Activated T-helper 2 cell treated with anti-CD3 and anti-CD28 coated beads, Interferon-gamma antibody, Interleukin-2, Interleukin-4, amounts not matched to agents 10 μg/mL and 5 μg/mL and 100 μg/mL, durations not matched to agents 14 hours and 24 hours and 36 hours (primary cell): ENCODE measurements at places on chromosomes 3 and 15. TPM values are rescaled to one million over a fixed set of nuclear protein-coding genes. Genes with fewer than 3 reads are reported as not detected.

The PRR20G gene
- not detected in 2 replicates for total RNA-seq

- no peak for DNase-seq
Measured at GRCh38 chr3:128551867-128552266, 58.9 kb upstream of the GATA2 start.

The SLC9C1 gene
- 0.37 TPM in 1 of 2 replicates, not detected in the other for total RNA-seq

DNA sequence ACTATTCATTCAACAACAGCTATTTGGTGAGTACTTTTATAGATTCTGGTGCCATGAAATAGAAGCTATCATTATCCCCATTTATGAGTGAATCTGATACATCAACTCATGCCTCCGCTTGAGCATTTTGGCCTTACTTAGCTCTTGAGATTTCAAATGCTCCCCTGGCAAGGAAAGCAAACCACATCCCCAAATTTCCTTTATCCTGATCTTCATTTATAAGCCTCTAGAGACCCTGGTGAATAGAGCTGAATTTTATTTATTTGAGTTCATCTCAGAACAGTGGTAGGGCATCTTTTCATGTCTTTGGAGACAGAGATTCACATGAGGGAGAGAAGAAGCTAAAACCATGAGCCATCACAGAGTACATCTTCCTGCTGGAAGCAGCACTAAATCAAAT, 317.2 kb downstream of the SLC9A9 start:
- no peak for DNase-seq

DNA sequence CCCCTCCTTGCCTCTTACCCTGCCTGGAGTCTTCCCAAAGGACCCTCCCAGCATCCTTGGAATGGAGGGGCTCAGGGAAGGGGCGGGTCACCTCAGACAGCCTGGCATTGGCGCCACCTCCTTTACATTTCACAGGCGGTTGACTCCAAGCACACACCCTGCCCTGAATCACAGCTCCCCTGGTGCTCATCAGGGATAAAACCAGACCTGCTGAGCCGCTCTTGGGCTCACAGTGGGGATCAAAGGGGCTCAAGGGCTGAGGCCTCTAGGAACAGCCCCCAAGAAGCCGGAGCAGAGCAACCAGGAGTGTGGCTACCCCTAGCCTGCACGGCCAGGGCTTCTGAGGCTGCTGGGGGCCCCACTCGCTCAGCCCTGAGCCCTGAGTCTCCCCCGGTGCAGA, 16.6 kb downstream of the LINGO1 start:
- DNase-seq = no peak

The SERPINI1 gene
- 0.46 and 0.71 TPM in 2 replicates for total RNA-seq

GRCh38 chr3:105253225-105253624, 113.5 kb upstream of the ALCAM start:
- no peak for DNase-seq

The MYO9A gene
- 25.1 and 26.2 TPM in 2 replicates for total RNA-seq

The ACOX2 gene
- not detected in 2 replicates for total RNA-seq

DNA sequence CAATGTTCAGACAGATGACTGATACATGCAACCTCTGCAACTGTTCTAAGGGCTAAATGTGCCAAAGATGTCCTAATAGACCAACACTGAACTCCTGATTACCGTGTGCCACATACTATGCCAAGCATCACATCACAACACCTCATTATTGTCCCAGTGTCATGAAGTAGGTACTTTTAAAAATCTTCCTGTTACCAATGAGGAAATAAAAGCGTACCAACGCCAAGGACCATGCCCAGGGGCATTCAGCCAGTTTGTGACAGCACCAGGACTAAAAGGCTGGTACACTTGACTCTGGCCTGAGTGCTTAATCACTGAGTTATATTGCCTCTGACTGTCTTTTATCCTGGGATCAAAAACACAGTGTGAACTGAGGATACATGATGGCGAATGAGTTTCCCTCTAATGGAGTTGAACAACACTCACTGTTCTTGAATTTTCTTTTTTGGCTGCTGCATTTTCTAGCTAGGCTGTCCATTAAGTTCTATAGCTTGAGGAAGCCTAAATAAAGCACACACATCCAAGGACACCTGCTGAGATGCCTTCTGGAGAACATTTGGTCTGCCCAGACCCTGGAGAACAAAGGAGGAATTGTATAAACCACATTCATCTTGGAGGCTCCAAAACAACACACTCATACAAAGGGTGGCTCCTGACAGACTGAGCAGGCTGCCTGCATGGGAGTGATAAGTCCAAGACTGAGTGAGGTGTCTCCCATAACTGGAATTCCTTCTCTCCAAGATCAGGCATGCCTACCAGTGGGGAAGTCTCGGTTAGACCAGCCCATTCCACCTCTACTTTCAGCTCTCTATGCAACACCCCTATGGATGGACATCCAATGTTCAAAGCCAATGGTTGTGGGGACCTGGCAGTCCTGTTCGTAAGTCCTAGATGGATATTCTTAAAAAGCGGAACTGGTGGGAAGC, 126.7 kb upstream of the PRICKLE2 start:
- no peak for DNase-seq

GRCh38 chr3:155420881-155421486, 127.5 kb upstream of the STRIT1 start:
- no peak for DNase-seq

The C3orf52 gene
- 11.7 and 13.3 TPM in 2 replicates for total RNA-seq

DNA sequence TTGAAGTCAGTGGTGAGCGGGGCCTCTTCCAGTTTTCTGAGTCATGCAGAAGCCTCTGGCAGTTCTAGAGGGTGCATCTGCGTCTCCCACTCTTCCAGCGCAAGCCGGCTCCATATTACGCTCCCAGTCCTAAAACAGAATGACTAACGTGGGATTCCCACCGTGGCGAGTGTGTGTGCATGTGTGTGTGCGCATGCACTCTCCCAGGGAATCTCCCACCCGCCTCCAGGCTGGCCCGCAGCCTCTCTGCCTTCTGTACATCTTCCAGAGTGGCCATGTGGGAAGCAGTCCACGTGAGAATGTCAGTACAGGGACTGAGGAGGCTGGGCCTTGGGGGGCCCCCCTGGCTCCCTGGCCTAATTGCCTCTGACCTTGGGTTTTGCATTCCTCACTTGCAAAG, 87.7 kb downstream of the LSM3 start:
- no peak for DNase-seq

- DNase-seq = no peak
Measured at GRCh38 chr15:80691575-80691974, 3.5 kb upstream of the ABHD17C start.

DNA sequence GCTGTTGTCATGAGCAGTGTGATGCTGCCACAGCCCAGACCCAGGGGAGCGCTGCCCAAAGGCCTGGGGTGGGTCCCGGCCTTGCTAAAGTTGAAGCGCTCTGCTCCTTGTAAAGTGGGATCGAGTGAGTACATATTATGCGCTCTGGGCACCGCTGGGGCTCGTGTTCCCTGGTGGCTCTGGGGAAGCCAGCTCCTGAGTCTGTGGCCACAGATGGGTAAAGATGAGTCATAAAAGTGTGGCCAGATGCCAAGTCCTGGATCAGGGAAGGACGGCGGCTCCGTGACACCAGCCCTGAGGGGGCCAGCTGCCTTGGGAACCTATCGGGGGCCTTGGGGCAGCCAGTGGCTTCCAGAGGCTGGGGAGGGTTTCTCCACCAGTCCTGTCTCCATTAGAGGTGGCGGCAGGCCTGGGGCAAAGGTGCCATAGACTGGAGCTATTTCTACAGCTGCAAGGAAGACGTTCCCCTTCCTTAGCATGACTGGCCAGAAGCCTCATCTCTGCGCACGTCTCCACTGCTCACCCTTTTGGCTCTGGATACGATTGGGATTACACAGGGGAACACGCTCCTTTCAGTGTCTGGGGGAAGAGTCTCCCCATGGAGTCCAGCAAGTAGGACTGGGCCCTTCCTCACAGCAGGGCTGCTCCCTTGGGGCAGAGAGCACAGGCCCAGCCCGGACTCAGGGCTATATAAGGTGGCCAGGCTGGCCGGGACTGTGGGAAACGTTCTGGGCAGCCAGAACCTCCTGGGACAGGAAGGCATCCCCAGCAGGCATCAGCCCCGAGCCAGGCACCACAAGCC, 1.2 kb upstream of the ITIH4 start:
- no peak for DNase-seq

DNA sequence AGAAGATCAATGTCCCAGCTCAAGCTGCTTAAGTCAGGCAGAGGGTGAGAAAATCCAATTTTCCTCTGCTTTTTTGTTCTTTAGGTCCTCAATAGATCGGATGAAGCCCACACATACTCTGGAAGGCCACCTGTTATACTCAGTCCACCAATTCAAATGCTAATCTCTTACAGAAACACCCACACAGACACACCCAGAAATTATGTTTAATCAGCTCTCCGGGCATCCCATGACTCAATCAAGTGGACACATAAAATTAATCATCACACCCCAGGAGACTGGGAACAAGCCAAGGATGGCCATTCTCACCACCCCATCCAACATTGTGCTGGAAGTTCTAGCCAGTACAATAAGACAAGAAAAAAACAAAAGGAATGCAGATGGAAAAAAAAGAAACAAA, 67.8 kb upstream of the SLC24A5 start:
- DNase-seq = no peak
